ENCODE measurements at places on chromosomes 1 and 21. TPM values are rescaled to one million over a fixed set of nuclear protein-coding genes. Genes with fewer than 3 reads are reported as not detected.

HCRTR1 gene
- not detected for total RNA-seq

RAB25 gene
- total RNA-seq: 48.7 TPM

TXNDC12 gene
- 51.3 TPM for total RNA-seq

TRPM2 gene
- not detected for total RNA-seq

KLF17 gene
- total RNA-seq: not detected

MYBPHL gene
- total RNA-seq: not detected

G0S2 gene
- 98.9 TPM for total RNA-seq

GSTM3 gene
- 28.0 TPM for total RNA-seq

TMEM61 gene
- total RNA-seq: 0.68 TPM

NT5C1A gene
- total RNA-seq: not detected

AIRE gene
- not detected for total RNA-seq

TMEM52 gene
- 2.9 TPM for total RNA-seq

FOXE3 gene
- total RNA-seq: not detected

ARHGEF16 gene
- total RNA-seq: 22.8 TPM

LPAR3 gene
- total RNA-seq: 46.8 TPM

CCDC30 gene
- total RNA-seq: 1.1 TPM

KRTAP8-1 gene
- total RNA-seq: not detected

LMX1A gene
- not detected for total RNA-seq

DUSP10 gene
- 49.5 TPM for total RNA-seq

NR5A2 gene
- under 0.01 TPM for total RNA-seq

CHAF1B gene
- total RNA-seq: 1.5 TPM

RWDD3 gene
- 16.9 TPM for total RNA-seq

CYB5RL gene
- 4.1 TPM for total RNA-seq

PEF1 gene
- total RNA-seq: 89.3 TPM

WARS2 gene
- total RNA-seq: 14.4 TPM

ST6GALNAC3 gene
- total RNA-seq: 3.8 TPM

ADGRL2 gene
- total RNA-seq: 38.6 TPM

NCF2 gene
- 63.9 TPM for total RNA-seq

SH2D2A gene
- total RNA-seq: 2.1 TPM

PLA2G2F gene
- total RNA-seq: not detected

PDPN gene
- total RNA-seq: 3.1 TPM

KRTAP6-2 gene
- total RNA-seq: not detected

MAN1C1 gene
- total RNA-seq: 0.34 TPM

FCER1G gene
- not detected for total RNA-seq

ANGPTL3 gene
- not detected for total RNA-seq

RASAL2 gene
- total RNA-seq: 24.8 TPM

SLC5A9 gene
- 0.07 TPM for total RNA-seq

COL8A2 gene
- total RNA-seq: 1.5 TPM

LHX8 gene
- not detected for total RNA-seq

RORC gene
- total RNA-seq: 1.4 TPM

CYP4A22 gene
- total RNA-seq: not detected

CFAP141 gene
- total RNA-seq: not detected

CD2 gene
- total RNA-seq: not detected

TMEM81 gene
- 3.0 TPM for total RNA-seq

TIAM1 gene
- total RNA-seq: 15.4 TPM

SIM2 gene
- total RNA-seq: 0.34 TPM

Measured in nasal cavity respiratory epithelium epithelial cell of viscerocranial mucosa (primary cell).